Tibial nerve (tissue), 4 donors: ENCODE measurements at places on chromosomes 16 and 17.

DNA sequence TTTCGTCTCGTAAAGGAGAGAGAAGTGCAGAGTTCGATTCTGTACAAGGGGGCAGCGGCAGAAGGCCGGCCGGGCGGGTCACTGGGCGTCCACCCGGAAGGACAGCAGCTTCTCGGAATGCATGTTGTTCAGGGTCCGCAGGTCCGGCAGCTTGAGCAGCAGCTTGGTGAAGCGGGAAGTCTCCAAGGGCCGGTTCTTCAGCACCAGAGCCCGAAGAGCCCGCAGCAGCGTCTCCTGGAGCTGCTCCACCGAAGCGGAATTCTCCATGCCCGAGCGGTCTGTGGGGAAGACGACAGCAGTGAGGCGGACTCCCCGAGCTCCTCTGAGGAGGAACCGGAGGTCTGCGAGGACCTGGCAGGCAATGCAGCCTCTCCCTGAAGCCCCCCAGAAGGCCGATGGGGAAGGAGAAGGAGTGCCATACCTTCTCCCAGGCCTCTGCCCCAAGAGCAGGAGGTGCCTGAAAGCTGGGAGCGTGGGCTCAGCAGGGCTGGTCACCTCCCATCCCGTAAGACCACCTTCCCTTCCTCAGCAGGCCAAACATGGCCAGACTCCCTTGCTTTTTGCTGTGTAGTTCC, 7.3 kb downstream of the NR1D1 start:
- DNase-seq = no peak

DNA sequence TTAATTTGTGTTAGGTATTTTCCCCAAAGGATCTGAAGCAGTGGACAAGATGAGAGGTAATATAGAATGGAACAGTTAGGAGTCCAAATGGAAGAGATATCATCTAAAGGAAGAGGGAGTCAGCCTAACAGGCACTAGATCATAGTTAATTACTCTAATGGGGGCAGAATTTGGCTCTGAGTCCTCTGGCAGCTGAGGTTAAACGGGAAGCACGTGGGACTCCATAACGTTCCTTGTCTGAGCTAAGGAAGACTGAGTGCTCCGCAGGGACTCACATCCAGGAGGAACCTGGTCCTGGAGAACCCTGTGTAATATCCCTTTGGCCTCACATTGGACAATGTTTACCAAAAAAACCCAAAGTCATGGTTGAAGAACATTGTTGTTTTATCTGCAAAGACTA, 46.6 kb upstream of the TEX2 start:
- no peak for DNase-seq

DNA sequence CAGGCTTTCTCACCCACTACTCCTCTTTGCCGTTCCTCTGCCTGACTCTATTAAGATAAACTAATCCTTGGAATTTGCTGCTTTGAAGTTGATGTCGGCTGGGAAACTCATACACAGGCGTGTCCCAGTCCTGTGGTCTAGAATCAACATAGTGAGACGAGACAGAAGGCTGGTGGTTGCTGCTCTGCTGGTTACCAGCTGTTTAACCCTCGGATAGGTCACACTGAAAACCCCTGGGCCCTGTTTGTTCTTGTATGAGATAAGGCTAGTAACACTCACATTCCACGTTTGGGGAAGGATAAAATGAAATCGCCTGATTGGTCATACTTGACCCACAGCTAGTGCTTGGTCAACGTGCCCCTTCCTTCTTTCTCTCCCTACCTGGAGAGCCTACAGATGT, 517.0 kb downstream of the CDH13 start:
- DNase-seq = no peak

DNA sequence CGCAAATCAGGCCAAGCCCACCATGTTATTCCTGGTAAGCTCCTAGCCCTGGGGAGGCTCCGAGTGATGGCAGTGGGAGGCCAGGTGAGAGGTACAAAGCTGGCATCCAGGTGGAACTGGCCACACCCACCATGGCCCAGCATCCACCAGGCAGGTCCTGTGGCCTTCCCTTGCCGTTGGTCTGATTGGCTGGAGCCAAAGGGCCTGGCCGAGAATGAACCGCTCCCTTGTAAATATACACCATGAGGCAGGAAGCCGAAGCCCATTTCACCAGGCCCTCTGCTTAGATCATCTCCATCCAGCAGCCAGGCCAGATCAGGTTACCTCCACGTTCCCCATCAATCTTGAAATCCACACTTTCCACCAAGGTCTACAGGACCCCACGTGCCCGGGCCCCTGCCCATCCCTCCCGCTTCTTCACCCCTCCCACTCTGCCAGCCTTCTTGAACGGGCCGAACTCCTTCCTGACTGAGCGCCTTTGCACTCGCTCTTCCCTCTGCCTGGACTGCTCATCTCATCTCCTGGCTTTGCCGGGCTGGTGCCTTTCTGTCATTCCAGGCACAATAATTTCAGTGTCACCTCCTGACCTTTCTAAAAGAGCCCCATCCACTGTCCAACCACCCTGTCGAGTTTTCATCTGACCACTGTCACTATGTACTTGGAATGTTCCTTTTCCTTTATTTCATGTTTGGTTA, 5.8 kb downstream of the SOCS1 start:
- no peak for DNase-seq

DNA sequence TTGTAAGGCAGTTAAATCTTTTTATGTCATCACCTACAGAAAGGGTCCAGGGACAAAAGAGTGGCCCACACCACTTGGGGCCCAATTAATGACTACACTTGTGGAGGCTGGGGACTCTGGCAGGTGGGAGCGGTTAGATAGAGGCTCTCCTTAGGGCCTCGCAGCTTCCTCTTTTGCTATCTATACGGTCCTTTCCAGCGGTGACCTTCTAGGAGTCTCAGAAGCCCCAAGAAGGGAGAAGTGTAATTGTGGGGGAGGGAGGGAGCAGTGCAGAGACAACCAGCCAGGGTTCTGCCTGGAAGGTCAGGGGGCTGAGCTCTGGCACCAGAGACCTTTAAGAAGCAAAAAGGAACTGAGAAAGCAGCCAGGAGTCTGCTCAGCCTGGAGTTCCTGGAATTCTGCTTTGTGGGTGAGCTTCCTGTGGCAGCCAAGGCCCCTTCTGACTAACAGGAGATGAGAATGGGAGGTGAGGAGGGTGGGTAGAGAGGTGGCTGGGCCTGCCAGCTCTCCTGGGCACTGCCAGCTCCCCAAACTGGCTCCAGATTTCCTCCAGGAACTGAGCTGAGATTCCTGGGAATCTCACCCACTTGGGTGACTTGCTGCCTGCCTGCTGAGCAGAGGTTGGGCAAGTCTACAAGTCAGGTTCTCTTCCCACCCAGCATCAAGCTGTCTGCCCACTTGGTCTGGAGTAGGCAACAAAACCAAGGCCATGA, 16.3 kb upstream of the MAP3K14 start:
- DNase-seq = no peak

DNA sequence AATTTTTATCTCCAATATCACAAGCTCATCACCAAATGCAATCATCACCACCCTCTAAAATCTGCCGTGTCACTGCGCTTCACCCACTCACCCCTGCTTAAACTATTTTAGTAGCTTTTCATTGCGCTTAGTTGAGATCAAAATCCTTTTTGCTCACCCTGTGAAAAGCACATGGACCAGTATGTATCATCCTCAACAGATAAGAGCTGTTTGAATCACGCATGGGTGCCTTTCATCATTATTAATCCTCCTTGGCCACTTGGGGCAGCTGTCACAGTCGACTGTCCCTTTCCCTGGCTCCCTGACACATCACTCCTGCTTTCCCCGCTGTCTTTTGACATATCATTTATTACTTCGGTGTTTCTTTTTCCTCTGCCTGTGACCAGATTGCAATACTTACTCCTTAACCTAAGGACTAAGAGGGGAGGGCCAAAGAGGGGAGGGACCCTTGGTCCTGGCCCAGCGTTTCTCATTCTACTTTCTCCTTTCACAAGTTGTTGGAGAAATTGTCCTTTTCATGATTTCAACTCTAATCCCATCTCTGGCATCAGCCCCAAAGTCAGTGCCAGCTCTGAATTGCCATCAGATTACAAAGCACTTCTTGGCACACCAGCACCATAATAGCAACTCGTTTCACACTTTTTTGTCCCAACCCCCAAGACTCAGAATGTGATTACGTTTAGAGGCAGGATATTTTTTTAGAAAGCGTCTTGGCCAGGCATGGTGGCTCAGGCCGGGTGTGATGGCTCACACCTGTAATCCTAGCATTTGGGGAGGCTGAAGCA, 8.6 kb upstream of the KDM6B start:
- no peak for DNase-seq

- DNase-seq = peak; percentile 72
Measured at GRCh38 chr17:7687072-7687907, at the start of gene TP53. TP53 (minus strand) TSS chr17:7687490; CDS start chr17:7676594, 10,896 bp downstream.

GRCh38 chr16:88295671-88296436, 86.9 kb upstream of the ZNF469 start:
- DNase-seq = no peak

GRCh38 chr17:19728084-19728495, 11.7 kb upstream of the SLC47A2 start:
- peak; percentile 80 for DNase-seq

- DNase-seq = no peak
Measured at GRCh38 chr17:36939052-36939801, 2.0 kb downstream of the LHX1 start.

- DNase-seq = no peak
Measured at GRCh38 chr16:57150682-57151330, 35.0 kb downstream of the PSME3IP1 start.

DNA sequence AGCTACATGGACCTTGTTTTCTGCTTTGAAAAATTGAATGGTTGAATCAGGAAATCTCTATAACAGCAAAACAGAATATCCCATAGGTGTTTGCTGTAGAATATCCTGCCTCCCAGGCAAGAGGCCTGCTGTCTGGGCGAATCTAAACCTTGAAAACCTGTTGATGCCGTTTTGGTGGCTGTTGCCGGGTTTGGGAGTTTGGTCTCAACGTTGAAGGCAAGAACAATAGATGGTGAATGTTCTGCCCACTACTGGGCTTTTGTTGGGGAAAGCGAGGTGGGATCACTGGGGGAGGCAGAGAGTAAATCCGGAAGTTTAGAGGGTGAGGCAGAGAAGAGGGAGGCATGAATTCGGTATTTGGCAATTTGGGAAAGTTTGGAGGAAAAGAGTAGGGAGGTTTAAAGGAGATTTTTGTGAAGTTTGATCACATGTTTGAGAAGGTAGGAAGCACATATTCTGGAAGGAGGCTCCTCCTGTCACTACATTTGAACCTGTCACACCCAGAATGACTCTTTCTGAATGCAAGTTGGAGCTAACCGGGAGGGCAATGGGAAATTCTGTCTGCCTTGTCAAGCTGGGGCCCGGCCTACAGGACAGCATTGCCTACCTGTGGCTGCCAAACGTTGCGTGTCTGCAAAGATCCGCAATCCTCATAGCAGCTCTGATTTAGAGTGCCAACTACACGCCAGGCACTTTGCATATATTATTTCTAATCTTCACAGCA, 46.5 kb downstream of the GPRC5B start:
- no peak for DNase-seq

GRCh38 chr16:71780521-71781089, 28.0 kb downstream of the AP1G1 start:
- DNase-seq = no peak

GRCh38 chr17:28227316-28228108, 91.5 kb upstream of the TMEM97 start:
- no peak for DNase-seq

DNA sequence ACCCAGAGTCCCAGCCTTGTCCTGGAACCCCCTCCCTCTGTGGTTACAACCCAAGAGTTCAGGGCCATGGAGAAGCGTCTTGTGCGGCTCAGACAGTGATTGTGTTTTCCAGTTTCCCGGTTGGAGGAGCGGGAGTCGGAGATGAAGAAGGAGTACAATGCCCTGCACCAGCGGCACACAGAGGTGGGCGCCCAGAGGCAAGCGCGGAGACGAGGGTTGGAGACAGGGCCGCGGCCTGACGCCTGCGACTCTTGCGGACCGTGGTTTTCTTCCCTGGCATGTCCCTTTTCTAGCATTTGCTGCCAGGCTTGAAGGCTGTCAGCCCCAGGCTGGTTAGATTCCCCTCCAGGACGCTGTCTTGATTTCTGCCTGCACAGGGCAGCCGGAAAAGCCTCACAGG, 23.0 kb downstream of the MAPK8IP3 start:
- DNase-seq = no peak

GRCh38 chr16:14365200-14365851, 264.7 kb downstream of the PARN start:
- no peak for DNase-seq

DNA sequence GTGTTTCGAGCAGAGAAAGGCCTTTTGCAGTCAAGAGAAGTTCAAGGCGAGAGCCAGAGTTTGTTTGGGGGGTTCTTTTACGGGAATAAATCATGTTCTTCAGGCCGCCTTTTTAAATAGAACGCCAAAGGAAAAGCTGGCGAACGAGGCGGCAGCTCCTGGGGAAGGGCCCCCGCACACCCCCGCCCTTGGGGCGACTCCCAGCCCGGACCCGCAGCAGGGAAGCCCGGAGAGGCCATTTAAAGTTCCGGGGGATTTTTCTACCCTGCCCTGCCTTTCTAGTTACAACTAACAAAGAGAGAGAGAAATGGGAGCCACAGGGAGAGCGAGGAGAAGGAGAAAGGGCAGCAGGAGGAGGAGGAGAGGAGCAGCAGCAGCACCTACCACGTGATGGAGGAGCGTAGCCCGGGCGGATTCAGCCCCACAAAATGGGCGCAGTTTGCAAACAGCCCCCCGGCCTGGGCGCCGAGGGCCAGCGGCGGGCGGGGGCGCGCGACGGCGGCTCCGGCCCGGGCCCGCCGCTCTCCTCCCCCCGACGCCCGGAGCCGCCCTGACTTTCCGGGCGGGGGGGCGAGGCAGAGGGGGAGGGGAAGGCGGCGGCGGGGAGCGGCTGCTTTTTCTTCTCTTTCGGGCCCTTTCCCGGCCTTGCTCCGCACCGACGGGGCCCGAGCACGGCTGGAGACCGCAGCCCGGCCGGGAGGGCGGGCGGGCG, 634 bp downstream of the KANSL1 start:
- peak; percentile 26 for DNase-seq

DNA sequence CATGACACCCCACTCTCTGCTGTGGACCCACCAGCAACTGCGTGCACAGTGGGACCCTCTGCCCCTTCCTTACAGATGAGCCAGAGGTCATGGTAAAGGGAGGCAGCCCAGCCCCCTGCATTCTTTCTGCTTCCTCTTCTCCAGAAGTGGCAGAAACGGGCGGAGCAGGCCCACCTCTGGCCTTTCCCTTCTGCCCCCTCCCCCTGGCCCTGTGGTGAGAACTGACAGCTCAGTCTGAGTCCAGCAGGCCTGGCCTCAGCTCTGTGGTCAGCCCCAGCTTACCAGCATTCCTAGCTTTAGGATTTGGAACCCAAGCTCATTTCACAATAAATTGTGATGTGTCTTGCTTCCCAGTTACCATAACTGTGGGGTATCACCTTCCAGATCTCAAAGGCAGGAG, 4.8 kb upstream of the ANKRD11 start:
- no peak for DNase-seq

- no peak for DNase-seq
Measured at GRCh38 chr16:87410530-87410929, 18.4 kb downstream of the MAP1LC3B start.

DNA sequence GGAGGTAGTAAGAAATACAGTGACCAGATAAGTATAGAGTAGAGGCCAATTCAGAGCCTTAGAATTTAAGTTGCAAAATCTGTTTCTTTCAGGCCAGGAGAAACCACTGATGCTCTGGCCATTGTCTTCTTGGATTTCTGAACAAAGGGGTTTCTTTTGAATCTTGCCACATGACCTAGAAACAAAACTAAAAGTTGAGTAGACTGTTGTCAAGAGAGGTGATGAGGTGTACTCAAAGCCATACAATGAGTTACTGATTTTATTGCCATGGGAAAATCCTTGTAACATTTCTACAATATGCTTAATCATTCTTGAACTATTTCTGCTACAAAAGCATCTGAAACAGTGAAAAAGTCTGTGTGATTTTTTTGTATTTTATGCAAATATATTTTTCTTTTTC, 881.3 kb downstream of the CDH11 start:
- no peak for DNase-seq
